Neuronal stem cell (in vitro differentiated cells): ENCODE measurements at places on chromosomes 13 and 19.

- no peak overlapping the region for H3K27ac ChIP-seq
- H3K4me1 ChIP-seq, result peaks cover 1% of the 10 kb centered on the region
- no peaks in the 10 kb centered on the region for H3K36me3 ChIP-seq
Measured at GRCh38 chr13:104816726-104817125, 1718.7 kb downstream of the EFNB2 start.

GRCh38 chr13:49649244-49649962 lies 21.1 kb downstream of the ARL11 start:
- no peaks in the 10 kb centered on the region for H3K27me3 ChIP-seq
- no peak overlapping the region for H3K27ac ChIP-seq
- H3K4me3 ChIP-seq, result no peak overlapping the region
- no peaks in the 10 kb centered on the region for H3K36me3 ChIP-seq

- H3K27ac ChIP-seq, result no peak overlapping the region
- H3K4me1 ChIP-seq, result peaks cover 12% of the 10 kb centered on the region
- no peak for DNase-seq
- H3K27me3 ChIP-seq, result no peaks in the 10 kb centered on the region
Measured at GRCh38 chr13:112444416-112445399, 68.6 kb downstream of the SPACA7 start.

DNA sequence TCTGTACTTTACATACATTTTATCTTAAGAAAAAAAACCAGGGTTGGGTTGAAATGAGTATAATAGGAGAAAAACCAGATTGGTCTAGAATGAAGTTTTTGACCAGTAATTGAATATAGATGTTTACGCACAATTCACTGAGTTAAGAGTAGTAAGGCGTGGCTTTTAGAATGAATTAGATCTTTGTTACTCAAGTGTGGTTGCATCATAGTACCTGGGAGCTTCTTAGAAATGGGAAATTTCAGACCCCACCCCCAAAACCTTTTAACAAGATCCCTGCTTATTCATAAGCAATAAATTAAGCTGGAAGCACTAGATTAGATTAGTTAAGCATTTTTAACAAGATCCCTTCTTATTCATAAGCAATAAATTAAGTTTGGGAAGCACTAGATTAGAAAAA lies 28.7 kb upstream of the LMO7 start:
- H3K27ac ChIP-seq, result no peak overlapping the region
- no peaks in the 10 kb centered on the region for H3K4me1 ChIP-seq
- no peaks in the 10 kb centered on the region for H3K27me3 ChIP-seq
- no peaks in the 10 kb centered on the region for H3K36me3 ChIP-seq
- no peak overlapping the region for H3K4me3 ChIP-seq

GRCh38 chr19:44576843-44577565 lies 36.4 kb upstream of the IGSF23 start:
- H3K4me1 ChIP-seq, result no peaks in the 10 kb centered on the region
- no peak for DNase-seq
- no peak overlapping the region for H3K4me3 ChIP-seq
- H3K36me3 ChIP-seq, result no peaks in the 10 kb centered on the region
- no peak overlapping the region for H3K27ac ChIP-seq

GRCh38 chr19:7744199-7744786 lies 3.0 kb downstream of the CD209 start:
- DNase-seq, result no peak
- H3K27me3 ChIP-seq, result no peaks in the 10 kb centered on the region
- H3K4me1 ChIP-seq, result no peaks in the 10 kb centered on the region

GRCh38 chr13:67950603-67951002 lies 720.5 kb upstream of the PCDH9 start:
- H3K4me1 ChIP-seq, result no peaks in the 10 kb centered on the region
- H3K4me3 ChIP-seq, result no peak overlapping the region
- no peaks in the 10 kb centered on the region for H3K36me3 ChIP-seq
- no peak for DNase-seq
- H3K27ac ChIP-seq, result no peak overlapping the region

DNA sequence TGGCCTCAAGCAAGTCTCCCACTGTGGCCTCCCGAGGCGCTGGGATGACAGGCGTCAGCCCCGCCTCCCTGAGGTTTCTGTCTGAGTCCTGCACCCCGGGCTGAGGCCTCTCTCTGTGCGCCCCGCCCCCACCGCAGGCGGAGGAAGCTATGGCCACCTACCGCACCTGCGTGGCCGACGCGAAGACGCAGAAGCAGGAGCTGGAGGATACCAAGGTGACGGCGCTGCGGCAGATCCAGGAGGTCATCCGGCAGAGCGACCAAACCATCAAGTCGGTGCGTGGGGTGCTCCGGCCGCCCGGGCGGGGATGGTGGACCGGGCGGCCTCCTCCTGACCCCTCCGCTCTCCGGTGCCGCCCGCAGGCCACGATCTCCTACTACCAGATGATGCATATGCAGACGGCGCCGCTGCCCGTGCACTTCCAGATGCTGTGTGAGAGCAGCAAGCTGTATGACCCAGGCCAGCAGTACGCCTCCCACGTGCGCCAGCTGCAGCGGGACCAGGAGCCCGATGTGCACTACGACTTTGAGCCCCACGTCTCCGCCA lies 12.7 kb downstream of the ARHGAP45 start:
- H3K4me3 ChIP-seq, result no peak overlapping the region
- no peak for DNase-seq
- no peaks in the 10 kb centered on the region for H3K27me3 ChIP-seq
- H3K4me1 ChIP-seq, result no peaks in the 10 kb centered on the region
- H3K36me3 ChIP-seq, result peaks cover 57% of the 10 kb centered on the region

DNA sequence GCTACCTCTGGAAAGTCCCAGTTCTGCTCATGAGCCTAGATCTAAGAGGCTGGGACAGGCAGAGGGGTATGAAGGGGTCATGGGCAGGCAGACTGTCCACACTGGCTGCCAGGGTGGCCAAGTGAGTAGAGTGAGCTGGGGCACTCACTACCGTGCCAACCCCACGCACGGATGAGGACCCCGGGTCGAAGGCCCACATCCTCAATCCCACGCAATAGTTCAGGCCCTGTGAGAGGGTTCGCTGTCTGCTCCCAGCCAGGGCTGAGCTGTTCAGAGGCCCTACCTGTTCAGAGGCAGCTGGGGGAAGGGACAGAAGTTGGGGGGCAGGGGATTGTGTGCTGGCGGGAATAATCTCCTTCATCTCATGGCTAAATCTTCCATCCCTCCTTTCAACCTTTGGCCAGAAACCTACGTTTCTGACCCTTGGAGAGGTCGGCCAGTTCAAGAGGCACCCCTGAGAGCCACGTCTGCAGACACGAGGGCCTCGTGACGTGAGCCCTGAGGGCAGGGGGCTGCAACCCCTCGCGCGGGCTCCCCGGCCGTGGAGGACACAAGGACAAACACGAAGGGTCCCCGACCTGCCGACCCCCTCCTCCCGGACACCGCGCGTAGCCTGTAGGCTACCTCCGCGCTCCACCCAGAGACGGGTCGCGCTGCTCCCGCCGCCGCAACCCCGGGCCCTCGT lies 1.0 kb upstream of the RPS5 start:
- no peaks in the 10 kb centered on the region for H3K27me3 ChIP-seq
- peak overlapping the region; percentile 60 for H3K4me3 ChIP-seq
- peaks cover 30% of the 10 kb centered on the region for H3K36me3 ChIP-seq
- no peak for DNase-seq
- peak overlapping the region; percentile 97 for H3K27ac ChIP-seq

DNA sequence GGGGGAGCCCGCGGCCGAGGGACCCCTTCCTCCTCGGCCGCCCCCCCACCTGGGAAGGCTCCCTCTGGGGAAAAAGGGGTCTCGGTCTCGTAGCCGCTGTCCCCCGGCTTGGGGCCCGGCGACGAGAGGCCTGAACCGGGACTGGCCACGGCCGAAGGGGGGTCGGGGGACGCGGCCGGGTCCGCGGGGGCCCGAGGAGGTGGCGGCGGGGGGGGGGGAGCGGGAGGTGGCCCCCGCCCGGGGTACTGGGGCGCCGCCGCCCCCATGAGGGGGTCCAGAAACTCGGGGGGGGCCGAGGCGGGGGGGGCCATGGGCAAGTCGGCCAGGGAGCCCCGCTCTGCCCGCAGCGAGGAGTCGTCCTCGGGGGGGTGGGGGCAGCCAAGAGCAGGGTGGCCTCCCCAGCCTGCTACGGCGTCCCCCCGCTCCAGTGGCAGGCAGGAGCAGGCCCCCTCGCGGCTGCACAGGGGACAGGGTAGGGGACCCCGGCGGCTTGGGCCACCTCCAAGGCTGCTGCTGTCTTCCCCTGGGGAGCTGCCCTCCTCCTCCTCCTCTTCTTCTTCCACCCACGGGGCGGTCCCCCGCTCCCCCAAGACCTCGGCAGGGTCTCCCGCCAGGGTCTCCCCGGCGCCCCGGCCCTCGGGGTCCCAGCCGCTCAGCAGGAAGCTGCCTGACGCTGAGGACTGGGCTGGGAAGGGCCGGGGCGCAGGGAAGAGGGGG lies 12.9 kb downstream of the LMTK3 start:
- DNase-seq, result no peak
- H3K27ac ChIP-seq, result no peak overlapping the region
- H3K27me3 ChIP-seq, result peaks cover 51% of the 10 kb centered on the region
- H3K4me1 ChIP-seq, result peaks cover 18% of the 10 kb centered on the region
- no peaks in the 10 kb centered on the region for H3K36me3 ChIP-seq

DNA sequence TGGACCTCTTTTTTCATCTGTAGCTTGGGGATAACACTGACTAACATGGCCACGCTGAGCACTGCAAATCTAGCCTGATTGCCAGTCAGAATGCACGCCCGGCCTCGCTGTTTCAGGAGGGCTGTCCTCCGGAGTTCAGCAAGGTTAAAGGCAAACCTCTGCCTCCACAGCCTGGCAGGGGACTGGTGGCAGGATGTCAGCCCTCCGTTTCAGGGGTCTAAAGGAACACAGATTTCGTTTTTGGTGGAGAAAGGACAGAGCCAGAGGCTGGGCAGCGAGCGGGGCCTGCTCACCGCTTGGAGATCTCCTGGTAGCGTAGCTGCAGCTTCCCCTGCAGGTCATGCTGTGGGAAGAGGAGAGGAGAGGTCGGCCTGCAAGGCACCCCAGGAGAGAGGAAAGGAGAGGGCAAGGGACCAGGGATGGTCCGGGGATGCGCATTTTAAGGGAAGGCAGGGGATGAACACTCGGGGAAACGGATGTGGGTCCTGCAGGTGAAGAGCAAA lies 560 bp downstream of the NDUFA7 start:
- H3K27ac ChIP-seq, result no peak overlapping the region
- peaks cover 12% of the 10 kb centered on the region for H3K4me1 ChIP-seq
- H3K36me3 ChIP-seq, result peaks cover 17% of the 10 kb centered on the region
- H3K27me3 ChIP-seq, result no peaks in the 10 kb centered on the region
- no peak for DNase-seq
- H3K4me3 ChIP-seq, result peak overlapping the region; percentile 89

GRCh38 chr13:32423592-32423991 lies 4.3 kb downstream of the N4BP2L1 start:
- peaks cover 2% of the 10 kb centered on the region for H3K4me1 ChIP-seq
- DNase-seq, result no peak
- H3K27ac ChIP-seq, result no peak overlapping the region
- H3K36me3 ChIP-seq, result no peaks in the 10 kb centered on the region

DNA sequence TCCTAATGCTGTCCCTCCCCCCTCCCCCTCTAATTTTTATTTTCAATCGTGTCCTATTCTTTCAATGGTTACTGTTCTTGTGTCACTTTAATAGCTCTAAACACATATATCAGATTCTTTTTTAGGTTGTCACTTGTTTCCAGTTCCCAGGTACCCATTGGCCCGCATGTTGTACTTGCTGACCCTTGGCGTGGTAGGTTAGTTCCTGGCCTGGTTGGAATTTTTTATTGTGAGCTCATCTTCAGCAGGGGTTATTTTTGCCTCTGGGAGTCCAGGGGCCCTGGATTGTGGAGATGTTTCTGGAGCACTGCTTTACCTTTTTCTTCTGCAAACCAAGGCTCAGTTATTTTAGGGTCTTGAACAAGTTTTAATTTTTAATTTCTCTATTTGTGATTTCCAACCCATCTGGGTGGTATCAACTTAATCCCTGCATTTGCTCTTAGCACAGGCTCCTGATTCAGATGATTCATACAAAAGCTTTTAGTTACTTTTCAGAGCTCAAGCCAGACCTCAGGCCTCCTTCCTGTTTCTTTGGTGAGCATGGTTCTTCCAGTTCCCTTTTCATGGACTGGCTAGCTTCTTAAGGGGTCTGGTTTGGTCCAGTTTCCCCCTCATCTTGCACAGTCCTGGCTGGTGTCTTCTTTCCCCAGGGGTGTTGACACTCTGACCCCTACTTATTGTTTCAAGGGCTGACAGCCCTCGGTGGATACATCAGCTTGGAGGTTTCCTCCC lies 220.5 kb downstream of the TM9SF2 start:
- H3K27ac ChIP-seq, result peak overlapping the region; percentile 91
- peak; percentile 84 for DNase-seq
- H3K36me3 ChIP-seq, result no peaks in the 10 kb centered on the region
- H3K4me1 ChIP-seq, result peaks cover 60% of the 10 kb centered on the region
- H3K4me3 ChIP-seq, result no peak overlapping the region

DNA sequence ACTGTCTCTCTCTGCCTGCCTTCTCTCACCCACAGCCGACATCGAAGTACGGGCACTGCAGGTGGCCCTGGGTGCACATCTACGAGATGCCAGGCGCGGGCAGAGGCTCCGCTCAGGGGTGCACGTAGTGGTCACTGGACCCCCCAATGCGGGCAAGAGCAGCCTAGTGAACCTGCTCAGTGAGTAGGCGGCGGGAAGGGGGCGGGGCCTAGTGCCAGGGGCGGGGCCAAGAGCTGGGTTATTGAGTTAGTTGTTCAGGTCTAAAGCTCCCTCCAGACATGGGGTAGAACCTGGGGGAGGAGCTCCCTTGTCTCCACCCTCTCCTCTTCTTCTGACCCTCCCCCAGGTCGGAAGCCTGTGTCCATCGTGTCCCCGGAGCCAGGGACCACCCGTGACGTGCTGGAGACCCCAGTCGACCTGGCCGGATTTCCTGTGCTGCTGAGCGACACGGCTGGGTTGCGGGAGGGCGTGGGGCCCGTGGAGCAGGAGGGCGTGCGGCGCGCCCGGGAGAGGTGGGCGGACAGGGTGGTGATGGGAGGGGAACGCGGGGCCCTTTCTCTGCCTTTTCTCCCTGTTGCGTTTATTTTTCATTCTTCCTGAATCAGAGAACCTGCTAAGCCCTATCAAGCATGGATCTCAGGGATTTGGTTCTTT lies 1.9 kb downstream of the GTPBP3 start:
- peaks cover 13% of the 10 kb centered on the region for H3K4me1 ChIP-seq
- no peaks in the 10 kb centered on the region for H3K27me3 ChIP-seq
- no peak overlapping the region for H3K4me3 ChIP-seq
- no peak overlapping the region for H3K27ac ChIP-seq
- H3K36me3 ChIP-seq, result peaks cover 19% of the 10 kb centered on the region

DNA sequence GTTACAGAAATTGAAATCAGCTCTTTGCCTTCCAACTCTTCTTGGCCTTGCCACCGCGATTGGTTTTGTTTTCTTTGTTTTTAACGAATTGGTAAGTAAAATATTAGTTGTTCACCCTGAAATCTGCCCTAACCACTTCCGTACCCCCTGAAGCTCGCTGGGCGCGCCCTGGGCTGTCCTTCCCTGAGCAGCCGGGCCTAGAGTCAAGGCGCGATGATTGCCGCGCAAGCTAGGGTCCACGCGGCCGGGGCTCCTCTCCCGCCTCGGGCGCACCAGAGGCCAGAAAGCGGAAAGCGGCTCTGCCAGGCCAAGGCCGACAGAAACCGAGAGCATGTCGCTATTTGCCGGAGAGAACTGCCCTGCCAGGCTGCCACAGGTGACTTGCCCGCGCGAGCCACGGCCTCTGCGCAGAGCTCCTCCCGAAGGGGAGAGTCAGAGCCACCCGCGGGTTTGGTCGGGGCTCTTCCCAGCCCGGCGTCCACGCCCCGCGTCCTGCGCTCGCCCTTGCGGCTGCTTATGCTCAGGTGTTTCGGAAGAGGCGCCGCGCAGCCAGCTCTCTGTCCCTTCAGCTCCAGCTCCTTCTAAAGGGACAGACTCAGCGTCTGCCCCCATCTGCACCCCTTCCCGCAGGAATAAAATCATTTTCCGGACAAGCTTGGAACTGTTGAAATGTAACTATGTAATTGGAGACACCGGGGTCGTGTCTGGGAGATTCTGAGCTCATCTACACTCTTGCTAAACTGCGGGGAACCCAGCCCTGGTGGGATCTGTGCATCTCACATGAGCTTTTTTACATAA lies 6.6 kb upstream of the CDX2 start:
- DNase-seq, result no peak
- peaks cover 22% of the 10 kb centered on the region for H3K4me1 ChIP-seq
- H3K36me3 ChIP-seq, result no peaks in the 10 kb centered on the region
- no peak overlapping the region for H3K27ac ChIP-seq
